Activated gamma-delta T cell treated with Interleukin-2 at 50 U/mL for 16 hours (primary cell): ENCODE measurements at places on chromosomes 3 and 15.

DNA sequence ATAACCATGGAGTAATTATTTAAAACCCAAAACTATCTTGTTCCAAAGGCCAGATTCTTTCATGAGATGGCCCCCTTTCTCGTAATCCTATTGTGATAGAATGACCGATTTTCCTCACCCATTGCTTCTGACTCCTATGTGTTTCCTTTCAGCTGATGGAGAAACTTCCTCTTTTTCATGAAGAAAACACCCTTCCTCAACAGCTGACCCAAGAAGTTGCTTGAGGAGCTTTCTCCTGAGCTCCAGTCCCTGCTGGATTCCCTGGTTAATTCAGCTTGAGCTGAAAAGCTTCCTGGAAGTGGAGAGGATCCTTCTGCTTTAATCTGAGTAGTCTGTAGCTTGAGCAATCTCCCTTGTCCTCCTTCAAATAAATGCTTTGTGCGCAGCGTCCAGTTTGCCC lies 75.0 kb downstream of the BFSP2 start:
- no peak for DNase-seq

GRCh38 chr15:45242289-45242688 lies 9.7 kb upstream of the SLC28A2 start:
- DNase-seq: no peak

DNA sequence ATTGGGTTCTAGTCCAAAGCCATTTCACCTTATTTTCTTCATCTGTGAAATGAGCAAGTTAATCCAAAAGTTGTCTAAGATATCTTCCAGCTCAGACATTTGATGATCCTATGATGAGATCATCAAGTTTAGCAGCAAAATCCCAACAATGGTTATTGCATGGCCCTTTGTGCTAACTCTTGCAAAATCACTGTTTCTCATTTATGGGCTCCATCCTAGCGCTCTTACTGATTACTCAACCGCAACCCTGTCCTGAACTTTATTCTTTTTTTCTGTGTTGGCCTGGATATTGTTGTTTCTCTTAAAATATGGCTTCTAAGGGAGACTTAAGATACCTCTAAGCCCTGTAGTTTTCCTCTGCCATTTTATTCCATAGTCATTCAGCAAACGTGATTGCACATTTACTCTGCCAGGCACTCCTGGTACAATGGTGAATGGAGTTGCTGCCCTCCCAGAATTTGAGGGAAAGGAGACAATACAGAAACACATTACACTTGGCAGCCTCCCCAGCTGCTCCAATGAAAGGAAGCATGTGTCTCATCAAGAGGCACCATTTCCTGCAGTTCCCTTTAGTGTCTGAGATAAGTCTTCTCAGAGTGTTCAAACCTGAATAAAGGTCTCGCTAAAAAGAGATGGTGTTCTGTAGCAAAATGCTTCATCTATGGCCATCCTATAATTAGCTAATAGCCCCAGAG lies 4.4 kb downstream of the GXYLT2 start:
- DNase-seq: no peak

- no peak for DNase-seq
Observed at GRCh38 chr15:69608661-69609060, 156.0 kb downstream of the RPLP1 start.

GRCh38 chr3:112333381-112334317 lies 693 bp downstream of the CD200 start:
- DNase-seq: no peak

- DNase-seq: no peak
Observed at GRCh38 chr3:185251272-185251671, 2.6 kb downstream of the EHHADH start.

DNA sequence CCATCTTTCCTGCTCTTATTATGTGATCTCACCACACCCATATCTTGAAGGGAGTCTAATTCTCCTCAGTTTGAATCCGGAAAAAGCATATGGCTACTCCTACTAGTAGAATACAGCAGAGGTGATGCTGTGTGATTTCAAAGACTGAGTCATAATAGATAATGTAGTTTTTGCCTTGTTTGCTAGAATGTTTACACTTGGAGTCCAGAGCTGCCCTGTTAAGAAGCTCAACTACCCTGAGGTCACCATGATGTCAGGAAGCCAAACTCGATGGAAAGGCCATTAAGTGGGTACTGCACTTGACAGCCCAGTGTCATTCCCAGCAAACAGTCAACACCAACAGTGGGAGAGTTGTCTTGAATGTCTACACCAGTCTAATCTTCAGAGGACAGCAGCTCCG lies 56.9 kb downstream of the CD200R1L start:
- DNase-seq: no peak

DNA sequence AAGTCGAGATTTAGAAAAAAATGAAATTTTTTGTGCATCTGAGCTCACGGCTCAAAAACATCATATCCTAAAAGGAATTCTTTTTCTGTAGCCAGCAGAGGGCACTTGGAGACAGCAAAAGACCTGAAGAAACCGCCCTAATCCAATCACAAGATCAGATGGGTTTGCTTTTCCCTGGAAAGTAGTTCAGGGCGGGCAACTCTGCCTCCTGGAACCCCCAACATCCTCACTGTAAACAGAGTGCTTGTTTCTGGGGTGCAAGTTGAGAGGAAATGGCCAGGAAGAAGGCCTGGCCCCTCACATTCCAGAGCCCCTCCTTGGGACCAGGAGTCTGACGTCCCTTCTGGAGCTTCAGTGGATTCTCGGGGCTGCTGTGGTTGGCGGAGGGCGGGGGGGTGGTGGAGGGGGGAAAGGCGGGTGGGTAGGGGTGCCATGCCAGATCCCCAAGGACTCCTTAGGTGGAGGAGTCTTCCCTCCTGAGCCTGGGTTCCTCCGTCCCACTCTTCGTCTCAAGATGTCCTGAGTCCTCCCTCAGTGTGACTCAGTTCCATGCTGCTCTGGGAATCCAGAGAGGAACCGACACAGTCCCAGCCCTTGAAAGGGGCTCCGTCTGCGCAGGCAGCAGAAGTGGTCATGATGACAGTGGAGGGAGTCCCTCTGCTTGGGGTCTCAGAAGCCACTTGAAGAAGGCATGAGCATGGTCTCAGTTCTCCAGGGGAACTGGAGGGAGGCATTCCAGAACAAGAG lies 35.9 kb downstream of the CCK start:
- DNase-seq: no peak

GRCh38 chr3:43774799-43775198 lies 84.1 kb downstream of the ABHD5 start:
- DNase-seq: no peak

DNA sequence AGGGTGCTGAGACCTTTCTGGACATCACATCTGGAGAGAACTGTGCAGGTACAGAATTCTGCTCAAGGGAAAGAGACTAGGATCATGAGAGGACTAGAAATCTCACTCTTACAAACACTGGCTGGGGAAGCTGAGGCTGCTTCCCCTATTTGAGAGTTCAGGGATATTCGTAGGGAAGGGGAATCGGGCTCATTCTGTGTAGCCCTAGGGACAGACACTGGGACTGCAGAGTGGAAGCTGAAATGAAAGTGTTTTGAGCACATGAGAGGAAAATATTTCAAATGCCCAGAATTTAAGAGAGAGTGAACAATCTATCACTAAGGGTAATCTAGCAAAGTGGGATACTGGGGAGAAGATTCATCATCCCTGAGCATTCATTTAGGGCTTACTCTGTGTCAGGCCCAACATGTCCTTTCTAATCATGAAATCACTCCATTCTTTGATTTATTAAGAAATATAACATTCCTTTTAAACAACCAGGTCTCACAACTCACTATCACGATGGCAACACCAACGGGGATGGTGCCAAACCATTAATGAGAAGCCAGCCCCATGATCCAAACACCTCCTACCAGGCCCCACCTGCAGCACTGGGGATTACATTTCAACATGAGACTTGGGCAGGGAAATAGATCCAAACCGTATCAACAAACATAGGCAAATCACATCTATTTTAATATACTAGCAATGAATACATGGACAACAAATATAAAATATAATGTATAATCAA lies 63.0 kb downstream of the CPN2 start:
- no peak for DNase-seq

- DNase-seq: no peak
Observed at GRCh38 chr3:32257042-32257441, 18.6 kb downstream of the CMTM8 start.

- no peak for DNase-seq
Observed at GRCh38 chr15:34185666-34186065, 24.2 kb downstream of the KATNBL1 start.

DNA sequence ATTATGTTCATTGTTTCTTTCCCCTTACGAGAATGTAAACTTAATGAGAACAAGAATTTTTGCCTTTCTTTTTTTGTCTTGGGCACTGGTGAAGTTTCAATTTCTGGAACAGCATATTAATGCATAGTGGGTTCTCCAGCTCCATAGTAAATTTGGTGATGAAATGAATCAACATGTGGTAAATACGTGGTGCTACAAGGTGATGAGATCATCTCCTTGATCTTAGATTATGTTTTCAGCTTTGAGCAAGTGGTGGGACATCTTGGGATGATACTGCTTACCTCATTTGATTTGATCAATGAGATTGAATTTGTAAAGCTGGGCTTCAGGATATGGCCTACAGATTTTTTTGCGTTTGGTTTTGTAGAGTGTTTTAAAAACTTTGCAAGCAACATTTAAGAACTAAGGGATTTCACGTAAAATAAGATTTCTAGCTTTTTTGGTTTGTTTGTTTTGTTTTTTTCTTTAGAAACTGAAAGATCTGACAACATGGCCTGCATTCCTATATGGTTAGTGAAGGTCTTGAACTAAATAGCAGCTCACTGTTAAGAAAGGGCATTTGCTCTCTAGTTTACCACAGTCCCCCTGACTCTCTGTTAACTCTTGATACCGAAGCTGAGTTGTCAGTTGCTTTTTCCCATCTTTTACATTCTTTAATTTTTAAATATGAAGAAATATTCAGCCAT lies 45.6 kb downstream of the FNDC3B start:
- no peak for DNase-seq

GRCh38 chr3:21754839-21755238 lies 3.8 kb upstream of the ZNF385D start:
- DNase-seq: no peak

DNA sequence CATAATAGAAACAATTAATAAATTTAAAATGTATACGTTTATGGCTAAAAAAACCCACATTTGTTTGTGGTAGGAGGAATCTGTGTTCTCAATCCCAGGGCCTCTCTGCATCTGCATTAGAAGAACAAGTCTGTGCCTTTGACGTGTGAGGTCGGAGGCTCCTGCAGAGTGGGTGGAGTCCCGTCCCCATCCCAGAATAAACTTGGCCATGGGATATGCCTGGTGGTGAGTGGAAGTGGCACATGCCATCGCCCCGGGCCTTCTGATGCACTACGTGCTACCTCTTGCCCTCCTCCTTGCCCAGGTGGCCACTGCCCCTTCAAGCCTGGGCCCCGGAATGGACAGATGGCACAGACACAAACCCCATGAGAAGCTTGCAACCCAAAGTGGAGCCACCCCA lies 131.1 kb upstream of the NSMCE3 start:
- DNase-seq: no peak

GRCh38 chr3:66723231-66723630 lies 222.4 kb upstream of the LRIG1 start:
- DNase-seq: no peak

DNA sequence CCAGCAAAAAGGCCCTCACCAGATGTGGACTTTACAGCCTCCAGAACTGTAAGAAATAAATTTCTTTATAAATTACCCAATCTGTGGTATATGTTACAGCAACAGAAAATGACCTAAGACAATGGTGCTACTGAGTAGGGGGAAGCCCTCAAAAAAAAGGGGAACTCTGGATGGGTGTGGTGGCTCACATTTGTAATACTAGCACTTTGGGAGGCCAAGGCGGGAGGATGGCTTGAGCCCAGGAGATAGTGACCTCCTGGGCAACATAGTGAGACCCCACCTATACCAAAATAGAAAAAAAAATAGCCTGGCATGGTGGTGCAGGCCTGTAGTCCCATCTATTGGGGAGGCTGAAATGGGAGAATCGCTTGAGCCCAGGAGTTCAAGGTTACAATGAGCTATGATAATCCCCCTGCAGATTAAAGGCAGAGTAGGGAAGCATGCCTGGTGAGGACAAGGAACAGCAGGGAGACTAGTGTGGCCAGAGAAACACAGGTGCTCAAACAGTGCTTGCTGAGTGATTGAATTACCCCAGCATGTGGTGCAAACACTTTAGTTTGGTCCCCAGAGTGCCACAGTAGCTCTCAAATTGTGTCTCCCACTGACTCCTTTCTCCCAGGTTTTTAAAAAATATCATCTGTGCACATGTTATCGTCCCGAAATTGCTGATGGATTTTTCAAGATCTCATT lies 13.9 kb upstream of the USP3 start:
- DNase-seq: no peak

DNA sequence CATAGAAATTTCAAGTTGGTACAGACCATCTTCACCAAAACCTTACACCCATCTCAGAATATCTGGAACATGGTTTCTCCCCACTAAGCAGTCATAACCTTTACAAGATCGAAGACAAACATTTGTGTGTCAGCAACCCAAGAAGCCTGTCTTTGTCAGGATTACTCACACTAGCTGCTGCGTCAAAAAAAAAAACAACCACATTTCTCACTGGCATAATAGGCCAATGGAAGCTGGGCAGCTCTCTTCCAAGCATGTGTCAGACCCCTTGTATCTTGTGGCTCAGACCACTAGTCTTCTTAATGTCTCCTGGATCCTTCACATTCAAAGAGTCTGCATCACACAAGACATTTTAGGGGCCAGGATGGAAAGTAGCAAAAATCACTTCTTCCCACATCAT lies 266.9 kb upstream of the IGF1R start:
- DNase-seq: no peak

GRCh38 chr15:66264859-66265513 lies 11.4 kb upstream of the MEGF11 start:
- no peak for DNase-seq

- DNase-seq: no peak
Observed at GRCh38 chr15:36469311-36469966, 110.0 kb upstream of the CDIN1 start.

DNA sequence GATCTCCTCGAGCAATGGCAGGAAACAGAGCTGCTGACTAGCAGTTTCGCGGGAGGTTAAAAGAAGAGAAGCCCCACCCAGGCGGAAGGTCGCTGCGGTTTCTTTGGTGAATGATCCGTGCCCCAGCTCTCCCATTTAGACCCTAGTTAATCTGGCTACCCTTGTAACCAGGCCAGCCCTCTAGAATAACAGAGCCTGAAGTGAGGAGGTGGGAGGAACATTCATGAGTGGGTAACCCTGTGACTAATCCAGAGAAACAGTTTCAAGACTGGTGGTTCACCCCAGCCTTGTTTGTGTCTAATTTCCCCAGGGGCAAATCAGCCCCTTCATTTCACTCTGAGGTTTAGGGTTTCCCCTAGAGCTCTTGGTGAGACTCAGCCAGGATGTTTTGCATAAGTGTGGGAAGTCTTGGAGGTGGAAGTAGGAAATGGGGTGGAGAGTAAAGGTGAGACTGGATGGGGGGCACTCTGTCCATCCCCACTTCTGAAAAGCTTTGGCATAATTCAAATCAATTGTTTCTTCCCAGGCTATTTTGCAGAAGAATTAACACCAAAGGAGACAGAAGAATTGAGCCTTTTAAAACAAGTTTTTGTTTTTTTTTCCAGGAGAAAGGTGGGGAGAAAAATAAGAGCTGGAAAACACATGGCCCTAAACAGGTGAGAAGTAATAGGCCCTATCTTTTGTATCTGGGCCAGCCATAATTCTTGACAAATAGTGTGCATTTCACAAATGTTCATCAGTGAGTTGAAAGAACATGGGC lies 303.1 kb downstream of the RPLP1 start:
- peak; percentile 68 for DNase-seq
